Stimulated activated CD4-positive, alpha-beta T cell treated with anti-CD3 and anti-CD28 coated beads, Interleukin-1b, Interleukin-23, amount 100 ng/mL, for 1 hour (primary cell): ENCODE measurements at places on chromosomes 1 and 21.

- no peak for DNase-seq
Observed at GRCh38 chr21:37531431-37531932, 164.9 kb downstream of the DYRK1A start.

- DNase-seq, result no peak
Observed at GRCh38 chr1:78184460-78185072, 138.8 kb downstream of the GIPC2 start.

DNA sequence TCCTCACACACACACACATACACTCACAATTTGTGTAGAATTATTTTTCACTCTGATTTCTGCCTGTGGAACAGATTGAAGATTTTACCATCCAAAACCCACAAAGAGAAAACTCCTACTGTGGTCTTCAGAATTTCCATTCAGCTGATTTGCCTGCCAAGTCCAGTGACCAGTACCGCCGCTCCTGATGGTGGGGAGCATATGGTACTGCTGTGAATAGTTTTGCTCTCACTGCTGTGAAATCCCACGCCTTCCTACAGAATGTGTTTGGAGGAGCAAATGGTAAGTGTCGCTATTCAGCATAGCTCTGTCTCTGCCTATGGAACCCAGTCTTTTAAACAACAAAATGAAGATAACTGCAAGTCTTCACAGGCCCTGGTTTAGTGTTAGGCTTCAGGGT, 629.5 kb downstream of the LMO4 start:
- no peak for DNase-seq

DNA sequence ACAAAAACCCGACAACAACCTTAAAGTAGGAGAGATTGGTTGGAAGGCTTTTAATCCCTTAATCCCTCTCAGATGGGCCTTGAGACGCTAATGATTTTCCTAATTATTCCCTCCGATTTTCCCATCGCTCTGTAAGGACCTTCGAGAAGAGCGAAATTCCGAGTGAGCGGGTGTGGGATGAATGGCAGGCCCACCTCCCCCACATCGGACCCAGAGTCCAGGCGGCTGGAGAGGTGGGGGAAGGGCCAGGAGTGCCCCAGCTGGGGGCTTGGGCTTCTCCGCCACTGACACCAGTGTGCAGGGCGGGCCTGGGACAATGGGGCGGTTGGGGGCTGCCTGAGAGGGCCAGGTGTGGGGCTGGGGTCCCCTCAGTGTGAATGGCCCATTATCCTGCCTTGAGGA, 23.4 kb downstream of the RHBG start:
- no peak for DNase-seq

DNA sequence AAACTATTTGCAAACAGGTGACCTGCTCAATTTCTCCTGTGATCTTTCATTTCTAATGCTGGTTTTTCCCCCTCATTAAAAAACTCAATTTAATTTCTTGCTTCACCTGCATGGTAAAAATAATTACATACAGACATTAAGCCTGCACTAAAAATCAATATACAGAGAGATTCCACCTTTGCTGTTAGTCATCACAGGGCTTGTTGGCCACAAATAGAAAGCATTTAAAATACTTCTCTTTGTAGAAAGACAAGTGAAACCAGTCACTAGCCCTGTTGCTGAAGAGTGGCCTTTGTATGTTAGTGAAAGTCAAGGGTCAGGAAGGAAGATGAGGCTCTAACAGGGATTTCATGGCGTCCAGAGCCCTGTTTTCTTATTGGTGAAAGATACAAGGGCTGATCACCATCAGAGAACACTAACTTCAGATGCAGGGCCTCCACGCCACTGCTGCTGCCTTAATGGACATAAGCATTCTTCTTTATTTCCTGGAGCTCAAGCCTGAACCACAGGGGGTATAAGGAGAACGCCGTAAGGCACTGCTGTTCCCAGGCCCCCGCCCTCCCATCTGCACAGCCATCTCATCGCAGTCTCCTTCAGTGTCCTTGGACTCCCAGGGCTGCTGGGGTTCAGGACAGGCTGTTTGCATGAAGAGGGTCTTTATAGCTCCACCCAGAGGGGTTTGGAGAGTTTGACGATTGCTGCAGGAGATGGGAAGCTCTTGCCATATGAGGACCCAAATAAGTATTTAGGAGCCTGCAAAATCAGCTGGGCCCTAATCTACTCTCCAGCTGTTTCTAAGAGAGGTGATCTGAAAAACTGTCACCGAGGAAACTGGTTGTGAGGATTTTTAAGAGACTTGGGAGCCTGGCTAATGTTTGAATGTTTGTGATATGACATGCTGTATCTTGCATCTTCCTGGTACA, 117.3 kb upstream of the IRF2BP2 start:
- DNase-seq, result no peak

GRCh38 chr1:174884038-174884437, 115.7 kb upstream of the CACYBP start:
- DNase-seq, result no peak

DNA sequence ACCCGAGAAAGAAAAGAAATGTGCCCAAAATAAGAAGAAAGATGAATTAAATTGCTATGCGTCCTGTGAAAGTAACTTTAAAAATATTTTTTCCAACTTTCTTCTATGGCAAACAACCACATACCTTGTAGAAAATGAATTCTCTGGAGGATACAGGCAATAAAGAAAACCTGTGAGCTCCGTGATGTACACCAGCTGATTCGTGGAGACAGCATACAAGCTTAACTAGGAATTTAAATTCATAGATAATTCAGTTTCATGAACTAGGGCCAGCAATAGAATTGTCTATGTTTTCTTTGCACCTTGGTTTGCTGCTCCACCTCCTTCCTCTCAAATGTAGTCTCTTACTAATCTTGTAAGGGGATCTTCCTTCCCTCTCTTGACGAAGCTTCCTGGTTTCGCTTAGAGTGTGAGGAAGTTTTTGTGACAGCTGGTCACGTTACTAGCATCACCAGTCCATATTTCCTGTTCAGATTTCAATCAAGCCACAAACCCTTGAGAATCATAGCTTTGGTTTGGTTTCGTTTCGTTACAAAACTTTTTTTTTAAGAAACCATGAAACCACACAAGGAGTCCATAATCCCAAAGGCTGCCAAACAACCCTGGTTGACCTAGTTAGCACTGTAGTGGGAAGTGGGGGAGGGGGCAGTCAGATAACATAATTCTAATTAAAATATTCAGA, 35.8 kb downstream of the GREM2 start:
- DNase-seq, result no peak
